ENCODE measurements at places on chromosomes 12 and 14.

DNA sequence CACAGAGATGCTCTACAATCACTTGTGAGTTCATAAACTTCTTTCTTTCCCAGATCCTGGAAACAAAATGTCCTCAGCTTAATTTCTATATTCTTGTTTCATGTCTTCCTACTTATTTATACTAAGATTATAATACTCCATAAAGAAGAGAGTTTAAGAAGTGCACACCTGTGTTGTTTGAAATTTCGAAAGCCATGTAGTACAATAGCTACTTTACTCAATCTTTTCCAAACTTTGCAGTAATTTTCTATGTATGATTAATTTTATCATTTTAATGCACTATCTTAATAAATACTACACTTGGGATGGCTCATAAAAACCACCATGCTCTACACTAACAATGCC lies 300 bp upstream of the TTC5 start:
- no peak for DNase-seq

DNA sequence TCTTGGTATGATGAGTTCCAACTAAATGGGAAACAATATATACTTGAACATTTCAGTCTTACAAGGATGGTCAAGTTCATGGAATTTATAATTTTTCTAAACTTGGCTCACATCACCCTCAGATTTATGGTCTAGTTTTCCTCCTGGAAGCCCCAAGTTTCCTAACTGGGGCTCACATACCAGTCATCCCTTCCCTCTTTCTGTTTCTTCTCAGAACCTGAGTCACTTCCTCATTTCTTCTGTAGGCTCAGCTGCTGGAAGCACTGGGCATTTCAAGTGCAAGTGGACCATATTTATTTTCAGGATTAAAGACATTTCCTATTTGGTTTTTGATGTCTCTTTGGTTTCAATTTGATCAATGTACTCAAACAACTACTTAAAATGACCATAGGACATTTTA lies 55.4 kb downstream of the GRIP1 start:
- no peak for DNase-seq

GRCh38 chr14:103943673-103944072 lies 1.3 kb upstream of the RD3L start:
- DNase-seq = no peak

GRCh38 chr12:110112335-110112660 lies 11.9 kb upstream of the IFT81 start:
- no peak for DNase-seq

DNA sequence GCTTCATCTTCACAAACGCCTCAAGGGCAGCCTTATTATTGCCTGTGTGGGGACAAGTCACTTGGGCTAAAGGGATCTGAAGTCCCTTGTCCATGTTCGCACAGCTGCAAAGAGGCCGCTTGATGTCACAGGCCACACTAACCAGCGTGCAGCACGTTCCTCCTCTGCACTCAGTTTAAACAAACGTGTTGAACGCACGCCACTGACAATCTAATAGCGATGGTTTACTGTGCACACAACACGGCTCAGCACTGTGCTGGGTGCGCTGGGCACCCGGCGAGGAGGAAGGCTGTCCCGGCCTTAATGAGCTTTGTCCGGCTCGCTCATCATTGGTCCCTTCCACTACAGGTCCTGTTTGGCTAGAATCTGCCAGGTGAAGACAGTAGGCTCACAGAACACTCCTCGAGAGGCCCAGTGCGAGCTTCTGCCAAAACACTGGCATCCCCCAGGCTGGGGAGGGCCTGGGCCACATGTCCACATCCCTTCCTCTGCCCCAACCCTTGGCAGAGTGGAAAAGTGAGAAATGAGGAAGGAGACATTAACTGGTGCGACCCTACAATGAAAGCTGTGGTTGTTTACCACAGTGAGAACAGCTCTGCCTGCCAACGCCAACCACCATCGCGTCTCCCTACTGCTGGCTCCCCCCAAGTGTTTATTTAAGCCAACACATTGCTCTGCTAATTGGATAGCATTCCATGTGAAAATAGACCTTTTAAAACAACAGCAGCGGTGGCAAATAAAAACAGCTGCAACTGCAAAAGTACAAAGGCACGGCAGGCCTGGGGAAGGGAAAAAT lies 113.2 kb downstream of the RBM19 start:
- no peak for DNase-seq

DNA sequence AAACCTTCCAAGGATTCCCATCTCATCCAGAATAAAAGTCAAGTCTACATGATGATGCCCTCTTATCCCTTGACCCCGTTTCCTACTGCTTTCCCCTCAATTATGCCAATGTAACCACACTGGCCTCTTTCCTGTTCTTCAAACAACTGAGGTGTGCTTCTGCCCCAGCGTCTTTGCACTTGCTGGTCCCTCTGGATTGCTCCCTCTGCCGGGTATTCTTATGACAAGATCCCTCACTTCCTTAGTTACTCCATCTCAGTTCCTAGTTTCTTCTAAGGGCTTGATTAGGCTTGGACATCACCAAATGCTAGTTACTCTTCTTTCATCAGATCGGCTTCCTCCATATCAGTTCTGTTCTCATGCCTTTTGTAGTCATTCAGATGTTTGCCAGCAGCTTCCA lies 32.7 kb upstream of the PELI2 start:
- DNase-seq = no peak

- DNase-seq = no peak
Measured at GRCh38 chr14:22538671-22539228, 50.3 kb downstream of the DAD1 start.

DNA sequence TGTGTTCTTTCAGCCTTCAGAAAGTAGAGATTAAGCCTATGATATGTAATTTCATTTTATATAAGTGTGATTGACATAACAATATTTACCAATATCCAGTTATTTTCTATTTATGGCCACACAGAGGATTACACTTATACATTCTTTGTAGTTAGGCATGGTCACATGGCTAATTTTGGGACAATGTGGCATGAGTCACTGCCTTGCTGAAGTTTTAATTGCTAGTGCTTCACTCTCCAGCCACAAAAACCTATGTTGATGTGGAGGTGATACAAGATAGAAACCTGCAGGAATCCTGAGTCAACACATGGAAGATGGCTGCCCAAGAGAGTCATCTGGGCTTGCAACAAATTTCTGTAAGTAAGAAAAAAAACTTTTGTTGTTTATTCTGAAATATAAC lies 17.0 kb downstream of the CLEC14A start:
- DNase-seq = no peak

GRCh38 chr12:4648104-4648500 lies 749 bp downstream of the AKAP3 start:
- DNase-seq = no peak
